Fibroblast of pulmonary artery (primary cell): ENCODE measurements at places on chromosomes 4 and X.

DNA sequence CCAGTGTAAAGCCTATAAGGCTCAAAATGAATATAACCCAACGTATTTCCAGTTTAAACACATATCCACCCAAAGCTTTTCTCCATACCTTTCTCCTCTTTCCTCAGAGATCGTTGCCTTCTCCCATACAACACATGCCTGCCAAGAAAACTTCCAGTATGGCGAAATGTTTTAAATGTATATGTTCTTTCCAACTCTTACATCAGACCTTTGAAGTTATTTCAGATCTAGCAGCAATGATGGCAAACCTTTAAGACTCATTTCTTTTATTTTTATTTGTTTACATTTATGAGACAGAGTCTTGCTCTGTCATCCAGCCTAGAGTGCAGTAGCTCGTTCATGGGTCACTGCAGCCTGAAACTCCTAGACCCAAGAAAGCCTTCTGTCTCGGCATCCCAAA lies 265.4 kb downstream of the BMPR1B start:
- no peak for DNase-seq

GRCh38 chr4:108117418-108118182 lies 51.1 kb downstream of the LEF1 start:
- DNase-seq = no peak

- peak; percentile 68 for DNase-seq
Observed at GRCh38 chr4:71184195-71184781, 154.5 kb upstream of the SLC4A4 start.

DNA sequence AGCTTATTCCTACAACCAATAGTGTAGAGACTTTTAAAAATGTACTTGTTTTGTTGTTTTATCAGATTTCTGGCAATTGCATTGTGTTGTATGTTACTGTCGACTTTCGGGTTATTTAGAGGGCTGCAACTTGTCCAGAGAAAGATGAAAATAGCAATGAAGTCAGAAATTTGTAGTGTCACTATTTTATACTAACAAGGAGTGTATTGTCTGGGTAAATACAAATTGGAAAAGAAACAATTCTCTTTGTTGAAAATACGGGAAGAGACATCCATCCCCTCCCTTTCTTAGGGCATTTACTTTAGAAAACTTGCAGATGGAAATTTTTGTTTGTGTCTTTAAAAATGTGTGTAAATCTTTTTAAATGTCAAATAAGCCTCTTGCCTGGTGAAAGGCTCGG lies 792.0 kb downstream of the PCDH18 start:
- DNase-seq = no peak

GRCh38 chrX:116657071-116657470 lies 194.3 kb upstream of the CT83 start:
- DNase-seq = no peak

- DNase-seq = no peak
Observed at GRCh38 chrX:10628906-10629305, 8.5 kb upstream of the MID1 start.

DNA sequence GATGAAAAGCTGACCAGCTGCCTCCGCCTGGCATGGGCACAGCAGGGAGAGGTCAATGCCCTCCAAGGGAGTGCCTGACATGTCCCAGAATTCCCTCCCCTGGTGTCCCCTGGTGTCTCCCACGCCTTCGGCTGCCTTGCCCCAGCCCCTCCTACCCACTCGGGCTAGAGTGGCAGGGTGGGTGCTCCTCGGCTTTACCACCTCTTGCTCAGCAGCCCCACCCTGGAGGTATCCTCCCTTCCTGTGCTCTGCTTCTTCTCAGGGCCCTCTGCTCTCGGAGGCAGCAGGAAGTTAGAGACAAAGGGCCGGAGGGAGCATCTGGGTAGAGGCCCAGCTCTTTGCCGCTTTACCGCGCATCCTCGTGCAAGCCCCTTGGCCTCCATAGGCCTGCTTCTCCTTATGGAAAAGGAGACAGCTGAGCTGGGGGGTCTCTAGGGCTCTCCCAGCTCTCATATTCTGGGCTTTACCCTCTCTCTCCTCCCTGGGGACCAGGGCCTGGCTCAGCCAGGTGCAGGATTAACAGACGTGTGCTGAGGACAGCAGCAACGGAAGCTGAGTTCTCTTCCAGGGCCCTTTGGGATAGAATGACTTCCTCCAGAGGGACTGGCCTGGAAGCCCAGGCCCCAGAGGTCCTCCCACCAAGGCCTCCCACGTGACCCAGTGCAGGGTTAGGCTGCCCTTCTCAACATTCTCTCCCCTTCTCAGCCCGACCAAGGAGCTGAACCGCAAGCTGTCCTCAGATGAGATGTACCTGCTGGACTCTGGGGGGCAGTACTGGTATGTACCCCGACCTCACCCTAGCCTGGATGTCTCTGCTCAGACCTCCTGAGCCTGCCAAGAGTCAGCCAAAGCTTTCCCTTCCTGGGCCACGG lies 17.2 kb downstream of the XPNPEP2 start:
- DNase-seq = no peak

GRCh38 chr4:32142075-32142474 lies 1421.9 kb downstream of the PCDH7 start:
- DNase-seq = peak; percentile 17

- no peak for DNase-seq
Observed at GRCh38 chrX:317424-318067, 1.1 kb downstream of the GTPBP6 start.

GRCh38 chrX:132532913-132533312 lies 44.1 kb upstream of the MBNL3 start:
- DNase-seq = peak; percentile 0

GRCh38 chr4:87982036-87982435 lies 6.5 kb downstream of the SPP1 start:
- no peak for DNase-seq

- DNase-seq = no peak
Observed at GRCh38 chr4:6294705-6295421, 25.2 kb downstream of the WFS1 start.

- DNase-seq = peak; percentile 87
Observed at GRCh38 chr4:113446019-113446418, 315.5 kb downstream of the CAMK2D start.
